ENCODE measurements at places on chromosomes 2 and 18.

GRCh38 chr2:226893216-226893615 is 57.4 kb downstream of the RHBDD1 start:
- no peak for DNase-seq

DNA sequence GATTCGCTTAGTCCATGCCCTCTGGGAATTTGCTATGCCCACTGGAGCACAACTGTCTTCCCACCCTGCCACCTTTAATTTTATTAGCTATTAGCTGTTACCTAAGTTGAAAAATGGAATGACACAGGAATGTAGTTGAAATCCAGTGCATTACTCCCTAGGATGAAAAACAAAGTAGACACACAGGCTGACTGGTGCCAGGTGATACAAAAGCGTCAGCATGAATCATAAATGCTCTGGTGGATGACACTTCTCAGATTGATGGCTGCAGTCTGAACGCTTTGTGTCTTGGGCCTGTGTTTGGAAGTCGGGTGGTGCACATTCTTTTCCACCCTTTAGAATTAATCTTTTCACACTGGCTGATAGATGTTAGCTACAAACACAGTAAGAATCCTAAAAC is 802.0 kb downstream of the DCC start:
- no peak for DNase-seq

GRCh38 chr18:72368308-72368707 is 175.8 kb downstream of the CBLN2 start:
- DNase-seq = no peak

- no peak for DNase-seq
These were observed 2.7 kb upstream of the TNS1 start for GRCh38 chr2:218005486-218005885.

DNA sequence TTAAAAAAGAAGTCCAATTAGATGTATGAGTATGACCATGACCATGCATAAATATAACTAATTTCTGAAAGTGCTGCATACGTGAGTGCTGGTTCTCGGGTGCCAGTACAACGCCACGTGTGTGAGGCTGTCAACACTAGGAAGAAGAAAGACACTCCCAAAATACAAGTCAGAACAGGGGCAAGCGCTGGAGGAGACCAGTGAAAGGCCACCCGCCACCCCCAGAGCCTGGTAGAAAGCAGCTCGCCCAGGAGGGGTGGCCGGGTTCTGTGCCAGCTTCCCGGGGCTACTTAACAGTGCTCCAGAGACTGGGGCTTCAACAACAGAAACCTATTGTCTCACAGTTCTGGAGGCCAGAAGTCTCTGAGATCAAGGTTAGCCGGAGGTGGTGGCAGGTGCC is 147.6 kb downstream of the RTP5 start:
- DNase-seq = no peak

DNA sequence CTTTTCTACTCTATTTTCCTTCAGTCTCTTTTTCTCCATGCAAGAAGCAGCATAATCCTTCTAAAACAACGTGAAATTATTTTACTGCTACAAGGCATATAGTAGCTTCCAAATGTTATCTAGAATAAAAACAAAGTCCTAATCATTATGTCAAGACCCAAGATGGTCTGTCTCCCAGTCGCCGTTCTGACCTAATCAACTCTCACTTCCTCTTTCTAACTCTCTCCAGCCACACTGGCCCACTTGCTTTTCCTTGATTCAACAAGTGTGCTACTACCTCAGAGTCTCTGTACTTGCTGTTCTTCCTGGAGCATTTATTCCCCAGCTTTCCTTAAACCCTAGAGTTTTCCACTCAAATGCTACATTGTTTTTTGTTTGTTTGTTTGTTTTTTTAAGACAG is 1491.2 kb downstream of the LRP1B start:
- no peak for DNase-seq

DNA sequence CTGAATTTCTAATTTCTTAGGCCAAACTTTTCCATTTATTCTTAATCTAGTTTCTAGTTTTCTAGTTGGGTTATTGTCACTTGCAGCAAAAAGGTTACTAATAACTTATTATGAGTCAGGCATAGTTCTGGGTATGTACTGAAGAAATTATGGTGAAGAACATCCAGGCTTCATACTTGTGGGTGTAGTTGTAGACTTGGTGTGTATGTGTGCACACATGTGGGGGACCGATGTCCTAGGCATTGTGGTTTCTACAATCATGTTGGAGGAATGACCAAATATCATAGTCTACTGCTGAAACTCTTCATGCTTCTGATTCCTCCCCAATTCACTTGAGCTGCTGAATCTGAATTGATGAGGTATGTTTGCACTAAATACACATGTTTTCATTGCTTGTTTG is 141.2 kb downstream of the PMAIP1 start:
- DNase-seq = no peak

All from CD14-positive monocyte (primary cell).